ENCODE measurements at places on chromosomes 7 and 10.
A peak's percentile ranks its signal among the peaks of the same experiment; 100 is the strongest.

DNA sequence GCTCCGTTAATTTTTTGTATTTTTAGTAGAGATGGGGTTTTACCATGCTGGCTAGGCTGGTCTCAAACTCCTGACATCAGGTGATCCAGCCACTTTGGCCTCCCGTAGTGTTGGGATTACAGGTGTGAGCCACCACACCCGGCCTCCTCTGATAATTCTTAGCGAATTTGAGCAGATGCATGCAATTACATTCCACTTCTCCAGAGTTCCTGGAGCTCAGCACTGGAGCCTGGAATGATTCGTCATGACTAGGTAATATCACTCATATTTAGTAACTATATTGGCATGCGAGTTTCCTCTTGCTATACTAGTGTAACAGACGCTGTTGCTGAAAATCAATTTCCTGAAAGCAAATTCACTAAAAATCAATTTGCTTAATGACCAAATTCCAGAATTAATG is 86.8 kb downstream of the MKX start:
- no peak for DNase-seq

DNA sequence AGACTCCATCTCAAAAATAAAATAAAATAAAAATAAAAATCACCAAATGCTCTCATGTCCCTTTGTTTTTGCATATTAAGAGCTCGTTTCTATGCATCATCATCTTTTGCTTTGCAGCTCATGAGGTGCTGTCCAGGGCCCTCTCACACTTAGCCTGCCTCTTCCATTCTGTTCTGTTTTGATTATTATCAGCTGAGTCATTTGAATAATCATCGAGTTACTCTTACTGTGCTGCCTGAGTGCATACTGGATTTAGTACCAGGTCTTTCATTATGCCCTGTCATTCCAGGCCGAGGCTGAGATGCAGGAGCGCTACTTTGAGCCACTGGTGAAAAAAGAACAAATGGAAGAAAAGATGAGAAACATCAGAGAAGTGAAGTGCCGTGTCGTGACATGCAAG is 33.0 kb downstream of the UCMA start:
- DNase-seq: no peak

DNA sequence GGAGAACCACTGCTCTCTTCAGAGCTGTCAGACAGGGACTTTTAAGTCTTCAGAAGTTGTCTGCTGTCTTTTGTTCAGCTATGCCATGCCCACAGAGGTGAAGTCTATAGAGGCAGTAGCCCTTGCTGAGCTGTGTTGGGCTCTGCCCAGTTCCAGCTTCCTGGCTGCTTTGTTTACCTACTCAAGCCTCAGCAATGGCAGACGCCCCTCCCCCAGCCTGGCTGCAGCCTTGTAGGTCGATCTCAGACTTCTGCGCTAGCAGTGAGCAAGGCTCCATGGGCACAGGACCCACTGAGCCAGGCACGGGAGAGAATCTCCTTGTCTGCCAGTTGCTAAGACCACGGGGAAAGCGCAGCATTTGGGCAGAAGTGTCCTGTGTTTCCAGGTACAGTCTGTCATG is 12.1 kb upstream of the CPA2 start:
- no peak for DNase-seq

GRCh38 chr7:66698652-66699205 is 41.8 kb upstream of the RABGEF1 start:
- no peak for DNase-seq

- no peak for DNase-seq
These were observed 69.6 kb downstream of the NRG3 start for GRCh38 chr10:81944609-81945008.

DNA sequence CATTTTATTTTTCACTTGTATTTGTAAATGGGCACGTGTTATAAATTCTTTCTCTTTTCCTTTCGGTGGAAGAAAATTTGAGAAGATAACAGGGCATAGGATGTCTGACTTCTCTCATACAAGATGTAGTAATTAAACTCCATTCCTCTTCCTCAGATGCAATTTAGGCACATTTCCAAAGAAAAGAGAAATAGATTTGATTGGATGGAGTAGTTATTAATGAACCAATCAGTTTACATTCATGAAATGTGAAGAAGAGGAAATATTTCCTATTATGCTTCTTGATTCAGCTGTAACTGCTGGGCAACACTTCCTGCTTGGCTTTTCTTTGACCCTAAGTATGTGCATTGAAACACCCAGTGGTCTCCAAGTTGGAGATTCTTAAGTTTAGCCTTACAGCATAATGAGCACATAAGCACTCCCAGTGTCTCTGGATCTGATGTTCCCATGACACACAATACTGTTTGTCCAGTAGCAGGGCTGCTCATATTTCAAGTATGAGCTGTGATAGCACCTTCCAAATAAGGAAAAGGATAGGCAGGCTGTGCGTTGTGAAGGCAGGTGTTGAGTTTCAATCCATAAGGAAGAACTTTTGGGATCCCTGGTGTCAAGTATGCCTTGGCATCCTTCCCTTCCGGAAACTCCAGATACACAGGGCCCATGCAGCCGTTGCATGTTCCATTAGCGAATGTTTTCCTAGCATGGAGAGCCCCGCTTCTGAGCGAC is 33.4 kb upstream of the COBL start:
- no peak for DNase-seq

DNA sequence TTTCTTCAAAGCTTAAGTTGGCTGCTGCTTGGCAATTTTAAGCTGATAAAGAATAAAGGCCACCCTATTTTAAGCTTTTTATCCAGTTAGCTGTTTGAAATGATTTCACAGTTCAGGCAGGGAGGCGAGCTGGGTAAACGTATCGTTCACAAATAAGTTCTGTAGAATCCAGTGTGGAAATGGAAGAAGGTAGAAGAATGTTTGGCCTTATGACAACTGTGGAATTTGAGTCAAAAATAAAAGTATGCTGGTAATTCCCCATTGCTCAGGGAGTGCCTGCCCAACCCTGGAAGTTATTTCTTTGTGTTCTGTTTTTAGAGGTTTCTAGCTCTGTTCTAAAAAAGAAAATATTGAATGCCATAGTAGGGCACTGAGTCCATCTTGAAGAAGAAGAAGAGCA is 113.1 kb downstream of the ARL4A start:
- no peak for DNase-seq

- no peak for DNase-seq
These were observed 439.0 kb upstream of the ZMIZ1 start for GRCh38 chr10:78629773-78630172.

DNA sequence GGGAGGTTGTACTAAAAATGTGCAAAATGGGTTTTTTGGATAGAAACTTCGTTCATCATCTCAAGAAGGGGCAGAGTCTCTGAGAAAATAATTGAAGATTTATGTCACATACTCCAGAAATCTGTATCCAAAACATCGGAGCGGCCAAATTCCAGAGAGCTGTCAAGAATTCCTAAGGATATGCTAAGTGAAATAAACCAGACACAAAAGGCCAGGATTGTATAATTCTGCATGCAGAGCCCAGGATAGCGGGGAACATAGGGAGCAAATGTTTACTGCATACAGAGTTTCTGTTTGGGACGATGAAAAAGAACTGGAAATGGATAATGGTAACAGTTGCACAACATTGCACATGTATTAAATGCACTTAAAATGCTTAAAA is 224.2 kb upstream of the AUTS2 start:
- DNase-seq: no peak

DNA sequence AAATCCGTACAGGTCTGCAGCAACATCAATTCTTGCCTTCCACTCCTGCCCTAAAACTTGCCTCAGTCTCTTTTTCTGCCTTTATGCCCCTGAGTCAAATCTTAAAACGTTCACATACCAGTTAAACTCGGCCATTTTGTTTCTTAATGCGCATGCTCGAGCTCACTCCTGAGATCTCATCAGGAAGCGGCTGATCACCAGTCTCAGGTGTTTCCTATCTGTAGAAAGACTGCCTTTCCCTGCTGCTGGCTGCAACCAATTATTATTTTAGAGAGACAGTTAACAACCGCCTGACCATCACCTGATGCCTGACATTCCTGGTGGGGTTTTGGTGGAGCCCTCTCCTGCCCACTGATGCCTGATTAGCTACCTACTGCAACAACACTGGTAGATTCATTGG is 70.2 kb upstream of the TMEM140 start:
- DNase-seq: no peak

DNA sequence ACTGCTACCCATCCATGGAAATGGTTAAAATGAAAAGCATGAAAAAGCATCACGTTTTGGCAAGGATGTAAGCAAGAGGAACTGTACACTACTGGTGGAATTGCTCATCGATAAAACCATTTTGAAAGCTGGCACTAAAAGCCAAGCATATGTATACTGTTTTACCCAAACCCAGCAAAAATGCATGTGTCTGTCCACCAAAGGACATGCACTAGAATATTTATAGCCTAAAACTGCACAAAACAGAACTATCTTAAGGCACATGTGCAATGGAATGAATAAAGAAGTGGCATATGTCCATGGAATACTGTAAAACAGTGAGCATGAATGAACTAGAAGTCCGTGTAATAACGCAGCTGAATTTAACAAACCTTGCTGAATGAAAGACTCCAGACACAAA is 22.9 kb downstream of the RBAK start:
- DNase-seq: no peak

GRCh38 chr7:42753811-42754363 is 158.0 kb downstream of the C7orf25 start:
- DNase-seq: no peak

DNA sequence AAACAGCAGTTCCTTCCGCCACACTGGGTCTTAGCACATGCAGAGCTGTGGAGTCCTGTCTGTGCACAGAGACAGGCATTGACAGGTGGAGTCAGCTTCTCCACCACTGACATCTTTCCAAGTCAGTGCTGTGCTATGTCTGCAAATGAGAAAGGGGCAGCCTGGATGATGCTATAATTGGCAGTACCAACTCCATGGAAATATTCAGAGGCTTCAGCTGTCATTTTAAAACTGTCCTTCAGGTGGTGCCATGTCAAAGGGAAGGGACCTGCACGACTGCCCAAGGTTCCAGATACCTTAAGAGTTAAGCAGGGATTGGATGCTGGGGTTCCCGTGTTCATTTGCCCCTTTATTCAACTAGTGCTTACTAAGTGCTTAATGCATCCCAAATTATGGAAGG is 258.0 kb upstream of the PRKCQ start:
- peak; percentile 28 for DNase-seq

DNA sequence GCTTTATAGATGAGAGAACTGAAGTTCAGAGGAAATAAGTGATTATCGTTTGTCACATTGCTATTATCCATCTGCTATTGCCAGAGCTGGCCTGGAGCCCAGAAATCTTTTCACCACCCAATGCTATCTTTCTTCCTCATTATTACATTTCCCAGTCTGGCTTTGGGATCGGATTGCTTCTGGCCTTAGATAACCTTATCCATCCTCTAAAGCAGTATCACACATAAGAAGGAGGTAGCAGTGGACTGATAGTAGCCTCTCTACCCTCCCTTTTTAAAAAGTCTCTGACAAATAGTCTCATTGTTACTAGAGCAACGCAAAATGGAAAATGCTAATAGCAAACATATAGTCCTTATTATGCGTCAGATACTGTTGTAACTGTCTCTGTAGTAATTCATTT is 1.3 kb upstream of the CLDN12 start:
- DNase-seq: no peak

DNA sequence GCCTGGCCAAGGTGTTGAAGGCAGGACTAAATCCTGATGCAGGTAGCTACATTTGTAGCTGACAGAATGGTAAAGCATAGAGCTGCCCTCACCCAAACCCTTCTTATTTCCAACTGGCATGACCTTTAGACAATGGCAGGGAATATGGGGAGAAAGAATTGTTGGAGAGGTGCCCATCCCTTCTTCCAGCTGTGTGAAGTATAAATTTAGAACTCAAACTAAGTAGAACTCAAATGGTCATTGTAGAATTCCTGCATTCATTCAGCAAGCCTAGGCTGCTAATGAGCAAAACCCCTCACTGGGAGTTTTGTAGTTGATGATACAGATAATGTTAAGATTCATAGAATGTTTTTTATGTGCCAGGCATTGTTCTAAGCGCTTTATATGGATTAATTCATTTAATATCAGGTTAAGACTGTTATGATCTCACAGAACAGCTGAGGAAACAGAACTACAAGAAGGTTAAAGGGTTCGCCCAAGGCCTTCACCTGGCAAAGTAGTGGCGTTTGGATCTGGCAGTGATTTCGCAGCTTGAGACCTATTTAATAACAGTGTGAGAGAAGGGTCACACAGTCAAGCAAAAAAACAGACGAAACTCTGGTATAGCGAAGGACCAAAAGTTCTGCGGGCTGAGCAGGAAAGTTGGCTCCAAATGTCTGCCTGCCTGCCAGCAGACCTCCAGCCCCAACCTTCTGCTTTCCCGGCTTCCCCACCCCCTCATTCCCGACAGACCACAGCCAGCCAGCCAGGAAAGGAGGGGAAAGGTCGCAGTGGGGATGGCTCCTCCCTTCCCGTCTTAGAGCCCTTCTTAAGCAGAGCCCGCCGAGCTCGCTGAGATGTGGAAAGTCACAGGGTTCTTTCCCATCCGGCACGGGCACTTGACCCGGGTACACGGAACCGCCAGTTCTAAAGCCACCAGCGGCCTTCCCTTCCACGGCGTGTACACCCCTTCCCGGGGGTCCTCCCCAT is 1.6 kb upstream of the HILPDA start:
- no peak for DNase-seq

DNA sequence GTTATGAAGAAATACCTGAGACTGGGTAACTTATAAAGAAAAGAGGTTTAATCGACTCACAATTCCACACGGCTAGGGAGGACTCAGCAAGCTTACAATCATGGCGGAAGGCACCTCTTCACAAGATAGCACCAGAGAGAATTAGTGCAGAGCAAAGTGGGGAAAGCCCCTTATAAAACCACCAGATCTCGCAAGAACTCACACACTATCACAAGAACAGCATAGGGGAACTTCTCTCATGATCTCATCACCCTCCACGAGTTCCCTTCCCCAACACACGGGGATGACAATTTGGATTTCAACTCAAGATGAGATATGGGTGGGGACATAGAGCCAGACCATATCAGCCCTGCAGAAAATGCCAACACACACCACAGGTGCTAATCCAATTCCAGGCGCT is 218.7 kb downstream of the PARD3 start:
- DNase-seq: no peak

- DNase-seq: no peak
These were observed 47.2 kb upstream of the SLC39A12 start for GRCh38 chr10:17904564-17904963.

Data from Jurkat, Clone E6-1 (cell line).